ENCODE measurements at places on chromosomes 2 and 18. TPM values are rescaled to one million over a fixed set of nuclear protein-coding genes. Genes with fewer than 3 reads are reported as not detected.

TXNDC2 gene
- 0.06 TPM for total RNA-seq

CGREF1 gene
- total RNA-seq: 7.4 TPM

XIRP2 gene
- total RNA-seq: not detected

KLHL41 gene
- 0.15 TPM for total RNA-seq

LIMS4 gene
- 0.60 TPM for total RNA-seq

NEU2 gene
- total RNA-seq: not detected

POU3F3 gene
- total RNA-seq: not detected

IL1B gene
- total RNA-seq: 0.07 TPM

FIGN gene
- total RNA-seq: 2.1 TPM

C2orf72 gene
- 7.5 TPM for total RNA-seq

All from A549 treated with AZD2906 at 1 μM for 4 hours (cell line).